IMR-90 (cell line): ENCODE measurements at places on chromosomes 16 and 17. TPM values are rescaled to one million over a fixed set of nuclear protein-coding genes. Genes with fewer than 3 reads are reported as not detected.

PPP4C gene
- 200 and 202 TPM in 2 replicates for polyA plus RNA-seq

GRCh38 chr17:76103274-76104139, at the start of gene EXOC7:
EXOC7 (minus strand) TSS chr17:76103787; CDS start chr17:76103692, 95 bp downstream.
- DNase-seq: peak; percentile 88

TIGD7 gene
- 2.1 and 2.5 TPM in 2 replicates for polyA plus RNA-seq

- DNase-seq: no peak
Measured at GRCh38 chr16:4247460-4247784, 5.5 kb upstream of the SRL start.

DNA sequence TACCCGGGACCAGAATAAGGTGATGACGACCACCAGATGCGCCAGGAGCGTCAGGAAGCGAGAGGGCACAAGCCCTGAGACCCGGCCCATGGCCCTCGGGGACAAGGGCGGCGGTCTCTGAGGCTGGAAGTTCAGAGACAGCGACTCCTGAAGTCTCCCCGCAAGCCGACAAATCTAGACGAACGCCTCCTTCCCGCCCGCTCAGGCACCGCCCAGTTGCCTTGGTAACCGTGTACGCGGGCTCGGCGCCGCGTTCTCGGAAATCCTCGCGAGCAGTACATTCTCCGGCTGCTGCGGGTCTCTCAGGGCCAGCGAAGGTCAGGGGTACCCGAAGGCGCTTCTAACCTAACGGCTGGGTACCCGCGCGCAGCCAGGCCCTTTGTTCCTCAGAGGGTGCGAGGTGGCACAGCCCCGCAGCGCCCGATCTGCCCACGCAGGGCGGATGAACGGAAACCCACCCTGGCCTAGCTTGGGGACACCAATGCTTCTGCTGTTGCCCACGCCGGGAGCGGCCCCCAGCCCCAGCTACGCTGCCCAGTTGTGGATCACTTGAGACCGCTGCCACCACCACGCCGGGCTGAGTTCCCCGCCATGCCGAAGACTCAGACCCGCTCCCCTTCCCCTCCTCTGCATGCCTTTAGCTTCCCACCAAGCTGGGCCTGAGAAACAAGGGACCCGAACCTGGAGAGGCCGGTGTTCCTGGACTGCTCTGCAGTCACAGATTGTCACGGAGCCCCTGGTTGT, at the start of gene TMEM107:
TSS of gene TMEM107 (minus strand) at position 184 of the 744 bp plus-strand sequence. CDS start at position 90, 94 bp downstream.
- DNase-seq: peak; percentile 72

GRCh38 chr17:59488805-59489204, 76.6 kb upstream of the DHX40 start:
- DNase-seq: no peak

GID4 gene
- polyA plus RNA-seq: 4.2 and 5.6 TPM in 2 replicates

- no peak for DNase-seq
Measured at GRCh38 chr16:83404261-83404660, 403.5 kb upstream of the HSBP1 start.

- DNase-seq: no peak
Measured at GRCh38 chr16:55834049-55834448, 1.2 kb upstream of the CES1 start.

- no peak for DNase-seq
Measured at GRCh38 chr17:69344939-69345338, 18.0 kb upstream of the ABCA5 start.

- no peak for DNase-seq
Measured at GRCh38 chr17:74061758-74062157, 141.7 kb upstream of the RPL38 start.

GRCh38 chr17:4582101-4582501, 2.2 kb upstream of the SMTNL2 start:
- DNase-seq: no peak

DNA sequence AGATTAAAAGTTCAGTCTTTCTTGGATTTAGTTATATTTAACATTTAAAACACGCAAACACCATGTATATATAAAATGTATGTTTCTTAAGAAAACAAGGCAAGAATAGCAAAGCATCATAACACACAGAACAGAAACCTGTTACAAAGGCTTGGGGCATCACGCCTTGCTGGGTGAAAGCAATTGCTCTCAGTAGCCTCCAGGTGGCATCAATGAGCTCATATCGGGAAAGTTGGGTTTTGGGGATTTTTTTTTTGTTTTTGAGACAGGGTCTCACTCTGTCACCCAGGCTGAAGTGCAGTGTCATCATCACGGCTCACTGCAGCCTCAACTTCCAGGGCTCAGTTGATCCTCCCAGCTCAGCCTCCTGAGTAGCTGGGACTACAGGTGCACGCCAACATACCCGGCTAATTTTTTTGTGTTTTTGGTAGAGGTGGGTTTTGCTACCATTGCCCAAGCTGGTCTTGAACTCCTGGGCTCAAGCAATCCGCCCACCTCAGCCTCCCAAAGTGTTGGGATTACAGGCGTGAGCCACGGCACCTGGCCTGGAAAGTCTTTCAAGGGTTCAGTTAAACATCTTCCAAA, 56.9 kb downstream of the CYB5D2 start:
- peak; percentile 42 for DNase-seq

CCDC200 gene
- not detected in 2 replicates for polyA plus RNA-seq

GRCh38 chr17:69111794-69112193, 29.9 kb downstream of the ABCA6 start:
- DNase-seq: no peak

SLC38A8 gene
- polyA plus RNA-seq: not detected in 2 replicates

KAT8 gene
- 27.4 and 28.4 TPM in 2 replicates for polyA plus RNA-seq

GRCh38 chr17:82781894-82782274, 30.0 kb downstream of the TBCD start:
- peak; percentile 71 for DNase-seq

DNA sequence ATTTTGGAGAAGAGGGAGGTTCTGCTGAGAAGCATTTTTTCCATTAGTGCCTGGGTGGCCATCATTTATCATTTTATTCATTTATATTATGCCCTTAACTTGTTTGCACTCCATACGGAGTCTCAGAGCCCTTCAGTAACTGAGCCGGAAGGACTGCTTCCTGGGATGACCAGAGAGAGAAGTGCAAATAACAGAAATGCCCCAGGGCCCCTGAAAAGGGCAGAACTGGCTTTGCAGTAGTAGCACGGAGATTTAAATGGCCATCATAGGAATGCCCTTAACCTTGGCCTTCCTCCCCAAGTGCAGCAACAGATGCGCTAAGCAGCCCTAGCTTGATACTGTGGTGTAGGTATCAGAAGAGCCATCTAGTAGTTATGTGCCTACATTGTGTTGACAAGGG, 58.5 kb downstream of the NUP93 start:
- no peak for DNase-seq

WNT3 gene
- 0.99 and 1.0 TPM in 2 replicates for polyA plus RNA-seq

DNA sequence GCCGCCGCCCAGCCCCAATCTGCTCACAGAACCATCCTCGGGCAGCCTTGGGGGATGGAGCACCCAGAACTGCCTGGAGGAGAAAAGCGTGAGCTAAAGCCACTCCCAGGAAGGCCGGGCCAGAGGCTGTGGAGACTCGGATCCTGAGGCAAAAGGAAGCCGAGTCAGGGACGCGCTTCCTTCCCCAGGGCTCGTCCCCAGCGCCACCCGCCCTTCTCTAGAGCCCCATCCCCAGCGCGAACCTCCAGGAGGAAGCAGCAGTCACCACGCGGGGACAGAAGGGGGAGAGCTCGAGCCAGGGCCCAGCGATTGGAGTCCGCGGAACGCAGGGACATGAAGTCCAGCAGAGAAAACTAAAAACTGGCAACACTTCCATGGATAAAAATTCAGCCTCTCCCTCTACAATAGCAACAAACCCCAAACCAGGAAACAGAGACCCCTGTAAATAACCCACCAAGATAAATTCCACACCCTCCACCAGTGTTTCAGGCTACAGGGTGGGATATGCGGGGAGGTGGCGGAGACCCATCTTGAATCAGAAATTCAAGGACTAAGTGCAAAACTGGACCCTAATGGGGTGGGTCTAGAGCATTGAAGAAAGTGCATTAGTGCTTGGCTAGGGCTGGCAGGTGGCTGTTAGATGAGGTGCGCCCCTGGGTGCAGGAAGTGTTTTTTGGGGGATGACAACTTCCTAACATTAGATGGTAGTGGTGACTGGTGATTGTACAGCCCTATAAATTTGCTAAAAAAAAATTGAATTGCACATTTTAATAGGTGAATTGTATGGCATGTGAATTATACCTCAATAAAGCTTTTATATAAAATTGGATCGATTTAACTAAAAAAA, 116.1 kb upstream of the METRNL start:
- peak; percentile 77 for DNase-seq
